ENCODE measurements at places on chromosomes 12 and 14.

GRCh38 chr12:56377310-56377988 lies 14.8 kb upstream of the APOF start:
- peak; percentile 29 for DNase-seq

GRCh38 chr14:88195676-88196075 lies 127.4 kb downstream of the KCNK10 start:
- DNase-seq, result no peak

GRCh38 chr14:23723911-23724310 lies 87.7 kb downstream of the DHRS2 start:
- no peak for DNase-seq

- peak; percentile 3 for DNase-seq
These were observed 118.8 kb downstream of the TPH2 start for GRCh38 chr12:72057330-72057914.

- no peak for DNase-seq
These were observed 559.9 kb upstream of the ATP2B1 start for GRCh38 chr12:90268574-90268973.

DNA sequence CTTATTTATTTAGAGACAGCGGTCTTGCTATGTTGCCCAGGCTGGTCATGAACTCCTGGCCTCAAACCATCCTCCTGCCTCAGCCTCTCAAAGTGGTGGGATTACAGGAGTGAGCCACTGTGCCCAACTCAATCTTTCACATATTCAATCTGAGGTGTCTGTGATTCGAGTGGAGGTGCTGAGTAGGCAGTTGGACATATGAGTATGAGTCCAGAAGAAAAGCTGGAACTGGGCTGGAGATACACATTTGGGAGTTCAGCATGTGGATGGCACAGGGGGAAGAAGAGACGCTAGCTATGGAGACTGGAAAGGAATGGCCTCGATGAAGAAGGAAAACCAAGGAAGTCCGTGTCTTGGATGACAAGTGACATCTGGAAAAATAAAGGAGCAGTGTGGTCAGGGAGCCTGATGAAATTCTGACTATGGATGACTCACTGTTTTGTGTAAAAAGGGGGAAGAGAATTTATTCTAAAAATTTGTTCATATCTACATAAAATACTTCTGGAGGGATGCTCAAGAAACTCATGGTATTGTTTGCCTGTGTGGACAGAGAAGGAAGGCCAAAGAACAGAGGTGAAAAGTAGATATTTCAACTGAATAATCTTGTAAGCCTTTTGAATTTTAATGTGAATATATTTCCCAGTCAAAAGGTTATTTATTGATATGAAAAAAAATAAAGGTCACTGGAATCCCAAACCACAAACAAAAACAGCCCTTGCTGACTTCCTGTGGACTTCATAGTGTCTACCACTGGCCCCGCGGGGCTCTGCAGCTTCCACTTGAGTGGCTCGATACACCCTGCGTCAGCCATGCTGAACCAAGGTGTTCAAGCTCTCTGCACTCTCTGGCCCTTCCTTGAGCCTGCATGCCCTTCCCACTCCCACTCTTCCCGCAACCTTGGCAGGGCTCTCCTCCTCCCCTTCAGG lies 8.9 kb upstream of the LTA4H start:
- DNase-seq, result peak; percentile 37

GRCh38 chr14:68474741-68475140 lies 318.1 kb downstream of the ZFP36L1 start:
- no peak for DNase-seq

DNA sequence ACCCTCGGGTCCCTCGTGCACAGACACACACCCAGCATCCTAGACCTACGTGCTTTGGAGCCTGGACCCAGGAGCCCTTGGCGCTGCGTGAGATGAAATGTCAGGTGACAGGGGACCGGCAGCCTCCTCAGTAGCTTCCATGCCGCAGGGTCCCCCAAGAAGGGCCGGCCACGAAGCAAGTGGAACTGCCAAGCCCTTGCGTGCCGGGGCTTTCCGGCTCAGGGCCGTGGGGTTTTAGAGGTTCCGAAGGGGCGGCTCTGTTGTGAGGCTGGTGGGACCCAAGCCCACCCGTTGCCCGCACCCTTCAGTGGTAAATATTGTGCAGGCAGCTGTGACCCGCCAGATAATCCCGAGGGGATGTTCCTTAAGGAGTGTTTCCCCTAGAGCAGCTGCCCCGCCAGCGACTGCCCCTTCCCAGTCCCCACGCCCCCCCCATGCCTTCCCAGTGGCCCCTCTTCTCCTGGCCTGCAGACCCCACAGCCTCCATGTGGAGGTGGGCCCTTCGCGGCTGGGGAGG lies 133.7 kb downstream of the ADGRD1 start:
- no peak for DNase-seq

GRCh38 chr14:99425272-99425681 lies 55.4 kb downstream of the SETD3 start:
- no peak for DNase-seq

DNA sequence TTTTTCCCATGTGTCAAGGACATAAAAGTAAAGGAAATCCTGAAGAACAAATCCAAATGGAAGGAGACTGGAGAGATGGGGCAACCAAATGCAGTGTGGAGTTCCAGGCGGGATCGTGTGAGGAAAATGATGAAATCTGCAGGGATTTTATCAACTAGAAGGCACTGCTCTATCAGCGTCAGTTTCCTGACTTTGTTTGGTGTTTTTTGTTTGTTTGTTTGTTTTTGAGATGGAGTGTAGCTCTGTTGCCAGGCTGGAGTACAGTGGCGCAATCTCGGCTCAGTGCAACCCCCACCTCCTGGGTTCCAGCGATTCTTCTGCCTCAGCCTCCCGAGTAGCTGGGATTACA lies 43.3 kb upstream of the GPR132 start:
- DNase-seq, result no peak

DNA sequence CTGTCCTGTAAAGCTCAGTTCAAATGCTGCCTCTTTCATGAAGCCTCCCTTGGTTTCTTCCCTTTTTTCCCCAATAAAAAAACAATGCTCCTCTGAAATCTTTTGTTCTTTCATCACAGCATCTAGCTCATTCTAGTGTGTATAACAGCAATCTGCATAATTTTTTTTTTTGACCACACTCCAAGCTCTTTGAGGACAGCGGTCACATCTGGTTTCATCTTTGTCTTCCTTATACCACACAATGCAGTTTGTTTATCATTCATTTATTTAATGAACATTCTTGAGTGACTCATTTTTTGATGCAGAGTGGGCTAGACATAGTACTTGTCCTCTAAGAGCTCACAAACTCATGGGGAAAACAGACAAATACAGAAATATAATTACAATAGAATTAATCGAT lies 7.3 kb downstream of the GNG2 start:
- no peak for DNase-seq

GRCh38 chr12:5789469-5789968 lies 155.5 kb downstream of the ANO2 start:
- no peak for DNase-seq

DNA sequence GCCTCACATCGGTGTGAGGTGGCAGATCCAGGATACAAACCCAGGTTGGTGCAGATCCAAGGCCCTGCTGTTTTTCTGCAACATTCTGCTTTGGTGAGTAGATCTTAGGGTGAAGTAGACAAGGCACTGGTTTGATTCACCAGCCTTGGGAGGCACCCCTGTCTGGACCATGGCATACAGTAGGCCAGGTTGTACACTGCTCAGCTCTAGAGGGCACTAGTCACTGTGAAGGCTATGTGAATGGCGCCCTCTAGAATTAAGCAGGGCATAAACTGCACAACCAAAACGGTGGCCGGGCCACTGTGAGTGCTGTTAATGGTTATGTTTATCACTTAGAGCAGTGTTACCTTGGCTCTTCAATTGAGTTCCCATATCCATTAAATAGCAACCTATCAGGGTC lies 280.6 kb upstream of the PWP1 start:
- DNase-seq, result no peak

GRCh38 chr12:93453633-93454032 lies 11.9 kb upstream of the UBE2N start:
- DNase-seq, result no peak

DNA sequence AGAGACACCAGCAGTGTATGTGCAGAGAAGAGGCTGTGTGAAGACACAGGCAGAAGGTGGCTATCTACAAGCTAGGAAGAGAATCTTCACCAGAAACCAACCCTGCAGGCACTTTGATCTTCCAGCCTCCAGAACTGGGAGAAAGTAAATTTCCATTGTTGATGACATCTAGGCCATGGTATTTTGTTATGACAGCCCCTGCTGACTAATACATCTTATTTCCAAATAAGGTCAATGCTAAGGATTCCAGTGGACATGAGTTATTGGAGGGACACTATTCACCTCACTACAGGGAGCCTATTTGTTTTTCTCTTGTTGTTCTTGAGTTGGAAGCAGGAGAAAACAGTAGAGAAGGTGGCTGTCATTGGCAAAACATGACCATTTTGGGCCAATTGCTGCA lies 88.5 kb upstream of the RIN3 start:
- no peak for DNase-seq

DNA sequence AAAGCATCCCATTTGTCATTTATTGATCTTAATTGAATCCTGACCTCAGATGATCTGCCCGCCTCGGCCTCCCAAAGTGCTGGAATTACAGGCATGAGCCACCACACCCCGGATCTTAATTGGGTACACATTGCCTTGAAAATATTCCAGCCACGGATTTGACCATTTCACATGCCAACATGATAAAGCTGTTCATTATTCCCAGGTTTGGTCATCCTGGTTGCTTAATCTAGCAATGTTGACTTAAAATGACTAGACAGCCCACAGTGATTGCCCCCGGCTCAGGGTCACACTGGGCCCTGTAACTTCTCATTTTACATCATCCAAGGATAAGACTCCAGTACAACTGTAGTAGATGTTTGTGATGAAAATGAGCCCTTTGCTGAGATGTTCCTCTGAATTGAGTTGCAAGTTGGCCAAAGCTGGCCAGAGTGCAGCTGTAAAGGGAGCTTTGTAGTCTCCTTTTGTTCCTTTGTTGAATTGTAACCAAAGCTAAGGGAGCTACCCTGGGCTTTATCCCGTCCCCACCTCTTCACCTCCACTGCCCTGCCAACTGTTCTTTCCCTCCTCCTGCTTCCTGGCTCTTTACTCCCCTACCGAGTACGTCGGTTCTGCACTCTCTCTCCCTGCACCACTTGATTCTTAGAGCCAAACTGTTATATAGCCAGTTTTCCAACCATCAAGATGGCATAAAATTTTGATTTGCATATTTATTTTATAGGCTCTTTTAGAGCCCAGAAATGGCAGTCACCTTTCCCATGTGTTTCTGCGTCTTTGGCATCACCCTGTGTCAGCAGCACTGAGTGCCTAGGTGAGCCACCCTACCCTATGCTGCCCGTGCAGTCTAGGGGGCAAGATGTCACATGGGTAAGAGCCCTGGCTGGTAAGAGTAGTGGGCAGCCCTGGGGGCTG lies 141.3 kb upstream of the HIF1A start:
- DNase-seq, result peak; percentile 99

GRCh38 chr12:117686911-117687377 lies 281.8 kb downstream of the KSR2 start:
- DNase-seq, result peak; percentile 79

GRCh38 chr12:117352206-117352605 lies 9.2 kb downstream of the NOS1 start:
- no peak for DNase-seq

GRCh38 chr12:34210183-34210582 lies 187.9 kb downstream of the ALG10 start:
- no peak for DNase-seq

DNA sequence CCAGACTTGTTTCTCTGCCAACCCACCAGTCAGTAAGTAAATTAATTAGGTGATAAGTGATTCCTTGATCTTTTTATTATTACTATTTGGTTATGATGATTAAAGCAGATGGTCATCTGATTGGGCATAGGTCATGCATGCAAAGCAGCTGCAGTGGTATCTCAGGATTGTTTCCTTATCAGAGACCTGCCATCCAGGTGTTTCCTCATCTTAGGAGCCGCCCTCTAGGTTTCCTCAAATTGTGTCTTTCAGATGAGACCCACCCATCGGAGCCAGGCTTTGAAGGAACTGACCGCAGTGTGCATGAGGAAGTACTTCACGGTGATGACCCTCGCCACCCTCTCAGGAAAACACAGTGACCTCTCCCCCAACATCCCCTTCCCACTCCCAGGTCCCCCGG lies 63.3 kb downstream of the ZFP36L1 start:
- no peak for DNase-seq

DNA sequence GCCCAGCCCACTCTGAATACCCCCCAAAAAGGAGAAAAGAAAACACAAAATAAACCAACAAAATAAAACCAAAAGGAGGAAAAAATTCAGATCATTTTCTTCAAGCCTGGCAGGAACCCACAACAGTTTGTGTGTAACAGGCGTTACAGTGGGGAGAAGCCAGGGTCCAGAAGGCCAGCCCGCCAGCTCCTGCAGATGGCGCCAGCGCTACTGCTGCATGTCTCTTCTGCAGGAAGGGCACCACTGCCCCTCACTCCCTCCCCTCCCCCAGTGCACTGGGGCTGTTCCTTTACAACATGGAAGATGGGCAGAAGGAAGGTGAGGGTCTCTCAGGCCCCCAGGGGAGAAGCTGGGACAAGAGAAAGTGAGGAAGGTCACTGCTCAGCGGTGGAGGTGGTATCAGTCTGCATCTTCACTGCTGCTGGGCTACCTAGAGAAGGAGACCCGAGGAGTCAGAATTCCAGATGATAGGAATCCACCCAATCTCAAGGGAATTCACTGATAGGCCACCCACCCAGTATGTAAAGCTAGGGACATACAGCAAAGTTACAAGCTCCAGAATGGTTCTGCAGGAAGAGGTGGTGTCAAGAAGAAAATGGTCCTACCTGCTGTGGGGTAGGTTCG lies 2.3 kb upstream of the NOP2 start:
- DNase-seq, result peak; percentile 74

DNA sequence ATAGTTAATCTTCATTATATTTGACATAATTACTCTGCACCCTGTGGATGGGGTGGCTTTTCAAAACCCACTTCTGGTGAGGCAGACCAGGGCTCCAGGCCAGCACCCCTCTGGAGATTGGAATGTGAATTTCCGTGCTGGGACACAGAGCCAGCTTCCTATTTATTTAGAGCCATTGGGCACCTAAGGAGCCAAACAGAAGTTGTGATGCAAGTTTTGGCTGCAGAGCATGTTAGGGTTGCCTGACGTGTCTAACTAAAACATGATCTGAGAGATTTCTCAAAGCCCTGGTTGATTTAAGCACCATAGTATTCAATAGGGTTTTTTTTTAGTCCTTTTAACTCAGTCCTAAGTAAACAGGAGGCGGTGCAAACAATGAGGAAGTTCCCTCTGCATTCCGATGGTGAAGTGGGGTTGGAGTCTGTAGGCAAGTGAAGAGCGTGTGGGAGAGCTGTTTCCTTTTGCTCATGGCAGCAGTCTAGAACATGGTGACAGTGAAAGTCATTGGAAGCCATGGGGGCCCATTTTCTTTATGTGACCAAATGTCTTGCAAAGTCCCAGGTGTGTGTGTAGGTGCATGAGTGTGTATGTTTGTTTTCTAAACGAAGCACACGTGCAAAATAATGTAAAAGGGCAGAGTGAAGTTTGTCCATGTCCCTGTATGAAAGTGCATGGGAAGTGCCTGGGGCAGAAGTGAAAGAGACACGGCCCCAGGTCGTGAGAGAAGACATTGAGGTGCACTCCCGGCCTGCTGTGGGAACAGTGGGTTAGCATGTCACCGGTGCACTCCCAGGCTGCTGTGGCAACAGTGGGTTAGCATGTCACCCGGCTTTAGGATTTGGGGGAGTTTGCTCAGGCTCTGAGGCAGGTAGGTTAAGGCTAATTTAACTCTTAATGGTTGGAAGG lies 117.7 kb downstream of the PRKCH start:
- no peak for DNase-seq

GRCh38 chr12:44036875-44037443 lies 201.1 kb downstream of the TMEM117 start:
- DNase-seq, result no peak
